ENCODE measurements at places on chromosomes 11 and 22.

DNA sequence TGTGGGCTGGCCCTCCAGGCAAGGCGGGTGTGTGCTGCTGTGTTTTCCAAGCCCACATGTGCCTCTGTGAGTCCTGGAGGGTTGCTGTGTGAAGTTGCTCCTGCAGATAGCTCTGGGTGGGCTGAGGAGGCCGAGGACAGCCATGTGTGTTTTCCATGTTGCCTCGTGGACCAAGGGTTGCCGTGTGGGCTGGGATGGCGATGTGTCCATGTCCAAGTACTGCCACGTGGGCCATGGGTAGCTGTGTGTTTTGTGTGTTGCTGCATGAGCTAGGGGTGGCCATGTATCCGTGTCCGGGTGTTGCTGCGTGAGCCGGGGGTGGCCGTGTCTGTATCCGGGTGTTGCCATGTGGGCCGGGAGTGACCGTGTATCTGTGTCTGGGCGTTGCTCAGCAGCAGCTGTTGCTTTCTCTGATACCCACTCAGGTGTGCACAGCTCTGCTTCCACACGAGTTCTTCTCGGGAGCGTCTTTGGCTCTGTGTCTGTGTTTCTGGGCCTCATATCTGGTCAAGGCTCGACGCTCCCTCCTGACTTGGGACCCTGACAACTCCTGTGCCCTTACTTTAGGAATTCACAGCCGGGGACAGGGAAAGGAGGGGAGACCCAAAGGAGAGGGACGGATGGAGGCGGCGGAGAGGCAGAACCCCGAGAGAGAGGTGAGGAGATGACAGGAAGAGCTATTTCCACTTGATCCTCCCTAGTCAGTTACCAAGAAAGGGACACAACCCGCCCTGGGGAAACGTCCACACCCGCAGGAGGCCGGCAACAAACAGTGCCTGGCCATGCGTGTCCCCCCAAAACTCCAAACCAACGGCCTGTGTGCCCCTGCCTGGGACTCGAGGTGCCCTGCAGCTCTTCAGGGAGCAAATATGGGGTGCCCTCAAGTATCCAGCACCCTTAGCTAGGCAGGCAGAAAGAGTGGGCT lies 83.1 kb downstream of the PHF21B start:
- no peak for DNase-seq

GRCh38 chr11:104390651-104391050 lies 226.7 kb upstream of the PDGFD start:
- DNase-seq = no peak

GRCh38 chr11:65489035-65489705 lies 9.7 kb upstream of the MALAT1 start:
- DNase-seq = no peak

- DNase-seq = no peak
Measured at GRCh38 chr22:42926104-42926503, 69.0 kb upstream of the ARFGAP3 start.

DNA sequence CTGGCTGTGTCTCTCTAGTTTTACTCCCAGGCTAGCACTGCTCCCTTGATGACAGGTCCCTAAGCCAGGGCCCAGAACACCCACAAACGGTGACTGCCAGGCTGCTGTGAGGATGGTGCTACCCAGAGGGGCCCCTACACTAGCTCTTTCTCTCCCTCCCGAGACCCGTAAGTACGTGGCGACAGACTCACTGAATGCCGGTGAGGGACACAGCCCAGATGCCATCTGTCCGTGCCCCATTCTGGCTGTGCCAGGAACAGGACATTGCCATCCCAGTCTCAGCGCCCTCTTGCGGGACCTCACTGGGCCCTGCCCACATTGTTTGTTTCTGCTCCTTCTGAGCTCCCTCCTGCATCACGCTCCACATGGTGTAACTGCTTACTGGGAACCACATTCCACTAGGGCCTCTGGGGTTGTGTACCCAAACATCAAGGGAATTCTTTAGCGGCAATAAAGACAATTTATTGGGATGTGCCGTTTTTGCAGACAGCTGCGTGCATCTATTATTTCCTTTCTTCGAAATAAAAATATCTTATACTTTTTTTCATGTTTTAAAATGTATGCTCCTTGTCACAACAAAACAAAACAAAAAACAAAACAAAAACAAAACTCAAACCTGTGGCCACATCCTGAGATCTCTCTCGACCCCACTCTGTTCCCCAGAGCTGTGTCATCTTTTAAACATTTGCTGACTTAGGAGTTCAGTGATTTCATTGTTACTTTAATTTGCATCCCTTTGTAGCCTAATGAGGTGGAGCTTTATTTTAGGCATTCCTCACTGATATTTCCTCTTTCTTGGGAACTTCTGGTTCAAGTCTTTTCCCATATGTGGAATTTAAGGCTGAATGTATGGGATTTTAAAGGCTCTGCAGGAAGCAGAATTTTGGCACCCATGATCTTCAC lies 4.4 kb upstream of the TPCN2 start:
- no peak for DNase-seq

- no peak for DNase-seq
Measured at GRCh38 chr11:32196137-32196536, 105.3 kb downstream of the RCN1 start.

DNA sequence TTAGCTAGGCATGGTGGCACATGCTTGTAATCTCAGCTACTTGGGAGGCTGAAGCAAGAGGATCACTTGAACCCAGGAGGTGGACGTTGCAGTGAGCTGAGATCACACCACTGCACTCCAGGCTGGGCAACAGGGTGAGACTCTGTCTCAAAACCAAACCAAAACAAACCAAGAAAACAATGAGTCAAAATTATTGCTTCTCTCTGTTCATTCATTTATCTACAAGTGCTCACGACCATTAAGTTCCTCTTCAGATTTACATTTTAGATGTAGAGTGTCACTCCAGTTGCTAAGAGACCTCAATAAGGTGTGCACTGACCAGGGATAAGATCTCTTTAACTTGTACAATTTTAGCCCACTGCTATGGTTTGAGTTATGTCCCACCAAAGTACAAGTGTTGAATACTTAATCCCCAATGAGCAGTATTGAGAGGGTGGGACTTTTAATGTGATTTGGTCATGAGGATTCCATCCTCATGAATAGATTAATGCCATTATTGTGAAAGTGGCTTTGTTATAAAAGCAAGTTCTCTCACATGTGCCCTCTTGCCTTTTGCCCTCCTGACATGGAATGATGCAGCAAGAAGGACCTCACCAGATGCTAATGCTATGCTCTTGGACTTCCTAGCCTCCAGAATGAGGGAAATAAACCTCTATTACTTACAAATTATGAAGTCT lies 7.8 kb downstream of the HNRNPUL2 start:
- DNase-seq = no peak

GRCh38 chr11:1307163-1307870 lies 2.1 kb downstream of the TOLLIP start:
- no peak for DNase-seq

DNA sequence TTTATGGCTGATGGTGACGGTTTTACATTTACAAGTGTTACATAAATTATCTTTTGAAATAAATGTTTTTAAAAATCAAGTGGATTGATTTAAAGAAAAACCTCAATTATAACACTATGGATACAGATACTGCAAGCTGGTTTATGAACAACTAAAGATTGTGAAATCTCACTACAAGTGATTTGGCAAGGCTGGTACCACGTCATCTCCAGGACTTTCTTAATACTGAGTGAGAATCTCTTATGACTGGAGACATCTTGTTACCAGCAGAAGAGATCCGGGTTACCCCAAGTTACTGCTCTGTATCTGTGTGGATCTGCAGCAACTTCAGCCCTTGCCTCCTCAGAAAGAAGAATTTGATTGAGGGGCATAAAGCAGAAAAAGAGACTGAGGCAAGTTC lies 452.9 kb downstream of the MN1 start:
- DNase-seq = no peak

- DNase-seq = no peak
Measured at GRCh38 chr22:29079218-29079901, 6.5 kb downstream of the KREMEN1 start.

- DNase-seq = no peak
Measured at GRCh38 chr11:84671325-84671999, 955.7 kb downstream of the DLG2 start.

DNA sequence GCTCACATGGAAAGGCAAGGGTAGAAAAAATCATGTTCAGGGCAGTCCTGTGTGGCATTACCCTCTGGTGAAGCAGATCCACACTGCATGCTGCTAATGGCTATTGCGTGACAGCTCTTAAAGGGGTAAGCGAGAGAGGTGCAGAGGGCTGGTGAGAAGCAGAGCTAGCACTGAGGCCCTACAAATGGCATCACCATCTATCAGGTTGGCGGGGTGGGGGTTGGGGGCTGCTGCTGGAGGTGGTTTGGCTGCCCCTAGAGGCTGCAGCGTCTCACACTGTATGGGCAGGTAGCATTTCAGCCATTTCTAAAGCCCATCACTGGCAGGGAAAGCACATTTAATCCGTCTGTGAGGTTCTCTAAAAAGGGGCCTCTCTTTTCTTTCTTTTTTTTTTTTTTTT lies 16.9 kb upstream of the TMA7B start:
- DNase-seq = no peak

GRCh38 chr11:118114266-118114665 lies 27.5 kb upstream of the SMIM35 start:
- no peak for DNase-seq

DNA sequence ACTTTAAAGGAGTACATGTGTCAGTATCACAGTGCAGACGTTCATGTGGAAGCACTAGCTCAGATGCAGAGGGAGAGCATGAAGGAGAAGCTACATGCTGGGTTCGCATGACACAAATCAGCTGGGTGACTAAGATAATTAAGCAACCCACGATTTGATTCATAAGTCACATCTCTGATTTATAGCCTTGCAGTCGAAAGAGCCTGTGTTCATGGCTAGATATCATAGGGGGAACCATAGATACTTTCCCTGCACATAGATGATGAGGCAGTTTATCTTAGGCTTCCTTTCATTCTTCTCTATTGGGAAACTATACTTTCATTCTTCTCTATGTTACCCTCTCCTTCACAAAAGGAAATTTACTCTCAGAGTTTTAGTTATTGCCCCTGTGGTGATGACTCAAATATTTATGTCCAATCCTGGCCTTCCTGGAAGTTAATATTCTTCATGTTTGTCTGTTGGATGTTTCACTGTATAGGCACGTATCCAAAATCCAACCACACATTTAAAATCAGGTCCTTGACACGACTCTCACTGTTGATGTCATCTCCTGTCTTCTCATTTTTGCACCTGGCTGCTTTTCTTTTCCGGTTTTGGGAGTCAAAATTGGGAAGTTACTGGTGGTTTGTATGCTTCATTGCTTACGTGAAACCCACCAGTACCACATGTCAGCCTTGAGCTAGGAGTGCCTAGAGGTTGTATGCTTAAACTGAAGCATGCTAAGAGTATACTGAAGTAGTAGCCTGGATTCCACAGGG lies 56.3 kb upstream of the SLC5A12 start:
- DNase-seq = no peak

DNA sequence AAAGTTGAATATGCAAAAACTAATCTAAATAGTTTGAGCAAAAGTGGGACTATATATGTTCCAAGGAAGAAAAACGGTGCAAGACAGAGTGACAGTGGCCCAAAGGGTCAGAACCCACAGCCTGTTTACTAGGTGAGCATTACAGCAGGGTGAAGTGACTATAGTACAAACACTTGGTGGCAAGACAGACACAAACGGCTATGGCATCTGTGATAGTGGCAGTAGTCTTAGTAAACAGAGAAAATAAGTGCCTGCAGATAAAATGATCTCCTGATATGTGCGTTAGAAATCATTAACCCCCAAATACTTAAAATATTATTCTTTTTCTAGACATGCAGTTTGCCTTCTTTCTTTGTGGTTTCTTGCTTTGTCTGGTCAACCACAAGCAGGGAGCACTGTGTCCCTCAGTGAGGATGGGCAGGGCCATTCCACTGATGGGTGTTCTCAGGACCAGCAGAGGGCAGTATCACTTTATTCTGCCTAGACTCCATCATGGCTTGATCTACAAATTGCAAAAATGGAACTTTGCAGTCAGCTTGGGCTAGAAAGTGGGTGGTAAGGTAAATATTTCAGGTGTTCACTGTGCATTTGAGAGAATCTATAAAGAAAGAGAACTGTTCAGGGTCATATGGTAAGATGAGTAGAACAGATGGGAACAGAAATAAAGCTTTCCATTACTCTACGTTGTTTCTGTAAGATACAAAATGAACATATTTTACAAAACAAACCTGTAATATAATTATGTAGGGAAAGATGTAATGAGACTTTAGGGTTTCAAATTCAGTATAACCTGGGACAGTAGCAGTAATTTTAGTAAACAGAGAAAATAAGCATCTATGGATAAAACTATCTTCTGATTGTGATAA lies 198.2 kb downstream of the SWAP70 start:
- DNase-seq = peak; percentile 36

DNA sequence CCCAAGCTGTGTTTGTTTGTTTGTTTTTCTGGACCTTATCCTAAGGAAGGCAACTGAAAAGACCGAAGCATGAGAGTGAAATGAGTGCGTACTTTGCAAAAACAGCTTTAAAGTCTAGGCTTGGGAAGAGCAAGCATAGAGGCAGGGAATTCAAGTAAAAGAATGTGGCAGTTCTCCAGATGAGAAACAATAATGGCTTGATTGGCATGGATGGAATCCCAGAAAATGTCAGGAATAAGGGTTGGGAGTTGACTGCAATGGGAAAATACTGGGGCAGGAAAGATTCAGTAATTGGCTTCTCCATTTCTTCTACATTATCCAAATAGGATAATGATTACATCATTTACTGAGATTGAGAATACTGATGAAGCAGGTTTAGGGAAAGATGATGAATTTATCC lies 17.5 kb downstream of the SAAL1 start:
- DNase-seq = no peak
